Central memory CD4-positive, alpha-beta T cell (primary cell): ENCODE measurements at places on chromosomes 12 and 14.

DNA sequence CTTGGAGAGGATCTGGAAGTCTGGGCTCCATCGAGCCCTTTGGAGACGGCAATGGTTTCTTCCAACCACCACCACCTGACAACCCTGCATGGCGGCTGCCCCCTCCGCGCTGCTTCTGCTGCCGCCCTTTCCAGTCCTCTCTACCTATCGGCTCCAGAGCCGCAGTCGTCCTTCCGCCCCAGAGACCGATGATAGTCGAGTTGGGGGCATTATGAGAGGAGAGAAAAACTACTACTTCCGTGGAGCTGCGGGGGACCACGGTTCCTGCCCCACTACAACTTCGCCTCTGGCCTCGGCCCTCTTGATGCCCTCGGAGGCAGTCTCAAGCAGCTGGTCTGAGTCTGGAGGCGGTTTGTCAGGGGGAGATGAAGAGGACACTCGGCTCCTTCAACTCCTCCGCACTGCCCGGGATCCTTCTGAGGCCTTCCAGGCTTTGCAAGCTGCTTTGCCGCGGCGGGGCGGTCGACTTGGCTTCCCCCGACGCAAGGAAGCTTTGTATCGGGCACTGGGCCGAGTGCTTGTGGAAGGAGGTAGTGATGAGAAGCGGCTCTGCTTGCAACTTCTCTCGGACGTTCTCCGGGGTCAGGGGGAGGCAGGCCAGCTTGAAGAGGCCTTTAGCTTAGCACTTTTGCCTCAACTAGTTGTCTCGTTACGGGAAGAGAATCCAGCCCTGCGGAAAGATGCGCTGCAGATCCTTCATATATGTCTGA, 499 bp downstream of the TOGARAM1 start:
- no peak for DNase-seq

- no peak for DNase-seq
These were observed 319.3 kb upstream of the NOVA1 start for GRCh38 chr14:26917086-26917485.

- DNase-seq = no peak
These were observed 214.2 kb downstream of the PPM1H start for GRCh38 chr12:62720661-62721330.

- DNase-seq = no peak
These were observed 547.1 kb downstream of the CCER1 start for GRCh38 chr12:90407841-90408240.

DNA sequence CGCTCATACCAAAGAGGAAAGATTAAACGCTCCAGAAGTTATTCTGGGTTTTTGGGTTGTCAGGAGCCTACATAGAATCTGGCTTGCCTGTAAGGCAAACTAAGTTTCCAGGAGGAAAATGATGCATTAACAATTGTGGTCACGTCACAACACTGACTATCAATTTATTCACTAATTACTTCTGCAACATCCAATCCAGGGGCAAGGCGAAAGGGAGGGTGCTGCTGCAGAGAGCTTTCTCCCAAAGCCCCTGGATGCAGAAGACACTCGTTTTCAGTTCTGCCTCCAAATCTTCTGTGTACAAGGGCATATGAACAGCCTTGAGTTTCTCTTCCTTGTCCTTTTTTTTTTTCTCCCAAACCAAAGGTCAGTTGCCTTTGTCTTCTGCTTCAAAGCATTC, 10.5 kb upstream of the SRRM4 start:
- no peak for DNase-seq

DNA sequence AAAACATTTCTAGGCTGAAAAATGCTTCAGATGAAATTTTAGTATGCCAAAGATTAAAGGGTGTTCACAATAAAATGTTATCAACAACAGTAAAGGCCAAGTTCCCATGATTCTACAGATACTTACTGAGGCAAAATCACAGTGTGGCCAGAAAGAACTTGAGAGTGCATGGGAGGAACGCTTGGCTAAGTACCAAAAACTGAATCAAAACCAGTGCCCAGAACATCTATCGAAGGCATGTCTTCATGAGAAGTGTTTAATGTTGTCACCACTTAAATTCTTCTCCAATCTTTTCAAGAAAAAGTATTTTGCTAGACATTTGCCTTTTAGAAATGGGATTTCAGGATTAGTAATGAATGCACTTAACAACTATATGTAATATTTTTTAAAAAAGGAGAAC, 41.5 kb downstream of the KIF21A start:
- DNase-seq = no peak
